ENCODE measurements at places on chromosomes 1 and 21.

- DNase-seq: no peak
These were observed 75.7 kb downstream of the DISC1 start for GRCh38 chr1:231702331-231702730.

DNA sequence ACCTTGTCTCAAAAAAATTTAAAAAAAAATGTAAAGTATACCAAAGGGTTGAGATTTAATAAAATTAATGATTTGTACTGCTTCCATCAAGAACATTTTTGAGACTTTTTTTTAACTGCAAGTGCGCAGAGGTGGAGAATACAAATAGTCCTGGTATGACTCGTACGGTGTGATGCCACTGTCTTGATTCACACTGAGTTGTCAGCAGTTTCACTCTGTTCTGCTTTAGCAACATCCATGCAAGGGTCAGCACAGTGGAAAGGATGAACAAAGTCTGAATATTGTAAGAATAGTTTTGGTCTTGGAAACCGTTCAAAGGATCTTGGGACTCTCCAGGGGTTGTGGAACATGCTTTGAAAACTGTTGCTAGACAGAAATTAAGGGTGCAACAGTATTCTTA lies 40.2 kb downstream of the EXO1 start:
- no peak for DNase-seq

- no peak for DNase-seq
These were observed 389.5 kb upstream of the PROX1 start for GRCh38 chr1:213598263-213598662.

DNA sequence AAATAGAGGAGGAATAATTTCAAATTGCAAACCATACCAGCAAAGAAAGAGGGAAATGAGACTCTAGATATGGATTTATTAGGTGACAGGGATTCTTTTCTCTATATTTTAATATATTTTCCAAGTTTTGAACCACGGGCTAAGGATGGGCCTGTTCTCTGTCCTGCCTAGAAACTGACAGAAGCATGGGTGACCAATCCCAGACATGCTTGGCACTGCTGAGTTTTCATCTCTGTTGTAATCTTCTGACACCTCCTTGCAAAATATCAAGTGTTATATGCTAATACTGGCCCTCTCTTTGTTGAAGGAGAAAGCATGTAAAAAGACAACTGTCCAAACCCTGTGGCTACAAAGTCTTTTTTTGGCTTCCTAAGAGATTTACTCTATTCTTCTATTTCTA lies 774 bp upstream of the ANGPTL7 start:
- DNase-seq: no peak

DNA sequence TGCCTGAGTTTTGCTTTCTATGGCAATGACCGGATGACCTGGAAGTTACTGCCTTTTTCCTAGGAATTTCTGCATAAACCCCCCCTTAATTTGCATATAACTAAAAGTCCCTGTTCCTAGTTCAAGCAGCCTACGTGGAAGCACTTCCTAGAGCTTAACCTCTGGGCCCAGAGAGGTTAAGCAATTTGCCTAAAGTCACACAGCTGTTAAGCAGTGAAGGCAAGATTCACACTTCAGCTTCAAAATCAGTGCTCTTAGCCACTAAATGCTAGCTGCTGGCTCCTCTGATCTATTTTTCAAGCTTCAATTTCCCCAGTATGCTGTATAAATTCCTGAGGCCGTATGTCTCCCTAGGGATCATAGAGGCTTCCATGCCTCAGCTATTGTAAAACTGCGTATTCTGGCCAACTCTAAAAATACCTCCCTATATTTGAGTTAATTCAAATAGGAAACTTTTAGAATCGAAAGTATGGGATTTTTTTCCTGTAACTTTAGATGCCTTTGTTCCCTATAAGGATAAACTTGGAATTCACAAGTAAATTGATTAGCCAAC lies 53.1 kb upstream of the CD5L start:
- no peak for DNase-seq

- DNase-seq: no peak
These were observed 126.2 kb downstream of the GIPC2 start for GRCh38 chr1:78171736-78172590.

DNA sequence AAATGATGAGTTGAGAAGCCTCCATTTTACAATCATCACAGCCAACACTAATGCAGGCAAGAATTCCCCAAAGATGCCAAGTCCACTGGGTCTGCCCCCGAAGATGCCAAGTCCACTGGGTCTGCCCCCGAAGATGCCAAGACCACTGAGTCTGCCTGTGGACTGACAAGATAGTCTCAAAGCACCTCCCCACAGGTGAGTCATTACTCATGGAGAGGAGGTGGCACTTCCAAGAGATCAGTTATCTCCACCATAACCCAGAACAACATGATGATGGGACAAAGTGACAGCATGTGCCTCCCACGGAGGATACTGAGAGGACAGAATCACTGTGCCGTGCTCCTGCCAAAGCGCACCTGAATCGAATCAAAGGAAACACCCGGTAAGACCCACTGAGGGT lies 4.8 kb downstream of the PTTG1IP start:
- DNase-seq: no peak

DNA sequence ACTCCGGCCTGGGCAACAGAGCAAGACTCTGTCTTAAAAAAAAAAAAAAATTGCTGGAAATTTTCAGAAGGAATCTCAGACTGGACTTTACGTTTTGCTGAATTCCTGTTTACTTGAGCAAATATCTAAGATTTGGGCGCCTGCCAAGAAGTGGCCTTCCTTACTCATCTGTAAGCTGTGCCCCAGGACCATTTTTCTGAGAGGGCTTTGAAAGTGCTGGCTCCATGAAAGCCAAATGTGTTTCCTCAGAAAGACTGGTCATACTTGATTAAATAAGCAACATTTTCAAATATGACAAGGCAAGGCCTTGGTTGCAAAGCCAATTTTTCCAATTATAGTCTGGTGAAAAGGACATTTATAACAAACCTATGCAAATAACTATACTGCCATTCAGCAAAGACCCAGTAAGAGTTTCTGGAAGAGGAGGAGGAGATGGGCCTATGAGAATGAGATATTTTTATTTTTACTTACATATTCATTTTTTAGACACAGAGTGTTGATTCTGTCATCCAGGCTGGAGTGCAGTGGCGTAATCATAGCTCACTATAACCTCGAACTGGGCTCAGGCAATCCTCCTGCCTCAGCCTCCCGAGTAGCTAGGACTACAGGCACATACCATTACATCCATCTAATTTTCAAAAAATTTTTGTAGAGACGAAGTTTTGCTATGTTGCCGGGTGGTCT lies 56.3 kb upstream of the HTR1D start:
- DNase-seq: peak; percentile 61

- DNase-seq: no peak
These were observed 9.9 kb downstream of the SYNJ1 start for GRCh38 chr21:32717851-32718316.

GRCh38 chr21:39083377-39084008 lies 99.8 kb downstream of the PSMG1 start:
- DNase-seq: no peak

DNA sequence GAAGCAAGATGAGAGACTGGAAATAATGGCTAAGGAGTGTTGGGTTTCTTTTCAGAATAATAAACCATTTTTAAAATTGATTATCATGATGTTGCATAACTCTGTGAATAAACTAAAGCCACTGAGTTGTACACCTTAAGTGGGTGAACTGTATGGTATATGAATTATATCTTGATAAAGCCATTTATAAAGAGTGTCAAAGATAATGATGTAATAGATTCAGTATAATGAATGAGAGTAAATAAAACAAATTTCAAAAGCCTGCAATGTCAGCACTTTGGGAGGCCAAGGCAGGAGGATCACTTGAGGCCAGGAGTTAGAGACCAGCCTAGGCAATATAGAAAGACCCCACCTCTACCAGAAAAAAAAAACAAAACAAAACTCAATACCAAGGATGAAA lies 16.3 kb downstream of the NSL1 start:
- no peak for DNase-seq

DNA sequence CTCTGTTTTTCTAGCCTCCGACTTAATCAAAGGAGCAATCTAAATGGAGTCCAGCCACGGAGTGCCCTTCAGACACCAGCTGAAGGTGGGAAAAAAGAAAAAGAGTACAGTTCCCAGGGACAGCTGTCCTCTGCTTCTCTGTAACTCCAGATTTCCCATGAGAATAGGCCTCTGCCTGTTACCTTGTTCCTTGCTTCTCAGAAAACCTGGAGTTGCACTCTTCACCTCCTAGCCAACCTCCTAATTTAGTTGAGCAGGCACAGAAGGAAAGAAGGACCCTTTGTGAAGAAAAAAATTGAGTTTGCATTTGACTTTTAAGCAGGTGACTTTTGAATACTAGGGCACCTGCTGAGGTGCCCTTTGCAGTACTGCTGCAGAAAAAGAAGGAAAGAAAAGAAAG lies 8.3 kb downstream of the BARHL2 start:
- DNase-seq: no peak

DNA sequence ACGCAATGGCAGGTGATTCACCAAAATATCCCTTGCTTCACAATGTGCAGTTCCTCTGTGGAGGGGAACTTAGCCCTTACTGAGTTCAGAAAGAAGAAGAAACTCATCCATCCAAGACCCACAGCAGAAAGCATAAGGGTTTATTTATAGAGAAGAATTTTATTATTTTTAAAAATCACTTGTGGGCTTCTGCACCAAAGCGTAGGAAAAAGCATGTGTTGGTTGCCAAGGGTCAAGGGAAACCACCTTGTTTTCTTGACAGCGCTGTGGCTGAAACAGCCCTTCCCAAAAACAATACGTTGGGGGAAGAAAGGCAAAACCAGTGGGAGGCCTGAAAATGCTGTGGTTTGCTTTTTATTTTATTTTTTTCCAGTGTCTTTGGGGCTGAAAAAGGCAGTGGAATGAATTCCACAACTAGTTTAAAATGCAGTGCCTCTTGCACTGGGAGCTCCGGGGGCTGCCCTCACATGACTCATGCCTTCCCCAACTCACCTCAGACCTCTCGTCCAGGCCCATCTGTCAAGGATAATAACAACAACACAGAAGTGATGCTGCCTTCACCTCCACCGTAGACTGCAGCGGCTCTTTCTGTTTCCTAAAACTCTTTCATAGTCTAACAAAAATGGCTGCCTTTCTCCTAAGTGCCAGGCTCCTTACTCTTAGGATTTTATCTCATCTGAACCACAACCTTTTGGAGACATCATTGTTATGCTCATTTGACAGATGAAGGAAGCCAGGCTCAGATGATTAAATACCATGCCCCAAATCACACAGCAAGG lies 224.2 kb upstream of the JUN start:
- DNase-seq: no peak
